ENCODE measurements at places on chromosomes 5 and 9.

GRCh38 chr5:482021-482420 lies 39.0 kb downstream of the EXOC3 start:
- no peak for DNase-seq

- no peak for DNase-seq
Measured at GRCh38 chr9:101369286-101369685, 15.5 kb downstream of the BAAT start.

- no peak for DNase-seq
Measured at GRCh38 chr5:39092581-39093351, 18.6 kb upstream of the RICTOR start.

- no peak for DNase-seq
Measured at GRCh38 chr9:117917873-117918272, 213.7 kb downstream of the TLR4 start.

DNA sequence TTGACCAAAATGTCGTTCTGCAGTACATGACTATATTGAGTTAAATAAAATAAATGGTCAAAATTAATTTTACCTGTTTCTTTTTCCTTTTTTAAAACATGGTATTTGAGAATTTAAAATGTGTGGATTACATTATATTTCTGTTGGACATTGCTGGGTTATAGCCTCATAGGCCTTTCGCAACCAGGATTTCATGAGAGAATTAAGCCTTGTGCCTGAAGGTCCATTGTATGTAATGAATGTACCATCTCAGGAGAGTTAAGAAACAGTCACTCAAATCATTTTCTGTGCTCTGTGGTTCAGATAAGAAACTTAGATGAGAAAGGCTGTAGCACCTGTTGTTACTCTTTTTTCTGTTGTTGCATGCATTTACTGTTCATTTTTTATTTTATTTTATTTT lies 103.5 kb downstream of the ANGPTL2 start:
- DNase-seq: no peak

DNA sequence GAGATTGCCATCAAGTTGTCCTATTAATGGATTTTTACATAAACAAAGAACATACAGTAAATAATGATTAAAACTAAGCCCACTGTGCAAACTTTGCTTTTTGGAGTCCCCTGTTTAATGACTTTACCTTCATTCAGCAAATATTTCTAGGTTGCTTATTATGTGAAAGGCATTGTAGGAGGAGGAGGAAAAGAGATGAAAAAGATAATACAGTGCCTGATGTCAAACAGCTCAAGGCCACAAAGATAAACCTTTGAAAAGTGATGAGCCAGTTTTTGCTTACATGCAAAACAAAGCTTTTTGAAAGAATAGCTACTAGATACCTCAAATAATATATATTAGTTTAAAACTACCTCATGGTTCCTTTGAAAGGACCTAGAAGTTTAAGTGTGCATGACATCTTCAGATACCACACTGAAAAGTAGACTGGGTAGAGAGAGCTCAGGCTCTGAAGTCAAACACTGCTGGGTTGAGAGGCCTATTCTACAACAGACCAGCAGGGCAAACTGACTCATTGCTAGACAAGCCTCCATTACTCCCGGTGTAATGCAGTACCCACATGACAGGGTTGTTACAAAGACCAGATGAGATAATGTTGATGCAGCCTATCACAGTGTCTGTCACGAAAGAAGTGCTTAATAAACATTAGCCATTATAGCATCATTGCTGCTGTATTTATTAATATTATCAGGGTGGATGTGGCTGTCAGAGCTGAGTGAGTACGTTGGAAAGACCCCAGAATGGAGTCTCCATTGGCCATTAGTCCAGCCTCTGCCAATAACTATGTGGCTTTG lies 11.8 kb downstream of the DEPDC1B start:
- no peak for DNase-seq

Data from stimulated activated CD4-positive, alpha-beta T cell treated with anti-CD3 and anti-CD28 coated beads, TNF-alpha, amount 100 ng/mL, for 4 hours (primary cell).